ENCODE measurements at places on chromosomes 1 and 21.

GRCh38 chr1:65418522-65419185 lies 1.8 kb upstream of the LEPR start:
- DNase-seq, result no peak

DNA sequence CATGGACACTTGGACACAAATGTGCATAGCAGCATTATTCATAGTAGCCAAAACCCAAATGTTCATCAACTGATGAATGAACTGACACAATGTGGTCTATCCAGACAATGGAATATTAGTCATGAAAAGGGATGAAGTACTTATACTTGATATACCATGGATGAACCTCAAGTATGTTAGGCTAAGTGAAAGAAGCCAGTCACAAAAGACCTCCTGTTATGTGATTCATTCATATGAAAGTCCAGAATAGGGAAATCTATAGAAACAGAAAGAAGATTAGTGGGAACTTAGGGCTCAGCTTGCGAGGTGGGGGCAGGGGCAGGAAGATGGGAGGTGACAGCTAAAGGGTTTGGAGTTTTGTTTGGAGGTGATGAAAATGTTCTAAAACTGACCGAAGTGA lies 7.4 kb downstream of the KCNE1 start:
- DNase-seq, result no peak

DNA sequence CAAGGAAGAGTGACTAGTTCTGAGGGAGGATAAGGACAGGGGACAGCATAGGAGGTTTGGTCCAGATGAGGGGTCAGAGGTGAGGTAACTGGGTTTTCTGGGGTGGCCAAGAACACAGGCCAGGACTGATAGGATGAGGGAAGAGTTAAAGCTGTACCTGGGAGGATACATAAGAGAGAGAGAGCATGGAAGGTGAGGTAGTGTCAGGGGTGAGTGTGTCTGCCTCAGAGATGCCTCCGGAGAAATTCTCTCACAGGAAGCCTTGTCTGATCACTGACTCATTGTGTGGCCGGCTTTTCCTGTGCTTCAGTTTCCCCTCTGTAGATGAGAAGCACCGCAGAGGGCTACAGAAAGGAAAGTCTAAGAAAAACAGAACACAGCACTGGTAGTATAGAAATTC lies 40.2 kb downstream of the FASLG start:
- no peak for DNase-seq

GRCh38 chr1:22241250-22241649 lies 98.4 kb upstream of the WNT4 start:
- no peak for DNase-seq

GRCh38 chr1:229694053-229694693 lies 68.1 kb downstream of the URB2 start:
- DNase-seq, result peak; percentile 13

DNA sequence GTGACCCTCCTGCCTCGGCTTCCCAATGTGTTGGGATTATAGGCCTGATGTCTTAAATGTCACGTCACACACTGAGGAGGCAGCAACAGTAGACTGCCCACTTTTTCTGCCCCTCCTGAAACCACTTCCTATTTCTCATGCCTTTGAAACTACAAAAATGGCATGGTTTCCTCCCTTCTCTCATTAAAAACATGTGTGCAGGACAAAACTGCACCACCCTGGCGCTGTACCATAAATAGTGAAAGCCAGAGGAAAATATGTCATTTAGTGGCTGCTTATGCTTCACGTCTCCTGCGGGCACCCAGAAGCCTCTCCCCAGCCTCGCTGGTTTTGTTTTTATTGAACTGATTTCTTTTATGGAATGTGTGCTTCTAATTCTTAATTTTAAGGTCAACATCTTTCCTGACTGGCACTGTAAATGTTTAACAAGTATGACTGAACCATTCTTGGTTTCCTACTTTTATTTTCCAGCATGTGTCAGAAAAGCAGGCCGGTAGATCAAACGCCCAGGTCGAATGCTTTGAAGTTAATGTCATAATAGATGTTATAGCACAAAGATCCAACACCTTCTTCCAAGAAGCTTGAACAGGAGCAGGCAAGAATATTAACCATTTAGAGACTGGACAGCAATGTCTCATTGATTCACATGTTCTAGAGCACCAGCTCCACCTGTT lies 59.6 kb upstream of the C1orf87 start:
- DNase-seq, result no peak

Measured in HEK293T (cell line).